ENCODE measurements at places on chromosomes 2 and 18.

DNA sequence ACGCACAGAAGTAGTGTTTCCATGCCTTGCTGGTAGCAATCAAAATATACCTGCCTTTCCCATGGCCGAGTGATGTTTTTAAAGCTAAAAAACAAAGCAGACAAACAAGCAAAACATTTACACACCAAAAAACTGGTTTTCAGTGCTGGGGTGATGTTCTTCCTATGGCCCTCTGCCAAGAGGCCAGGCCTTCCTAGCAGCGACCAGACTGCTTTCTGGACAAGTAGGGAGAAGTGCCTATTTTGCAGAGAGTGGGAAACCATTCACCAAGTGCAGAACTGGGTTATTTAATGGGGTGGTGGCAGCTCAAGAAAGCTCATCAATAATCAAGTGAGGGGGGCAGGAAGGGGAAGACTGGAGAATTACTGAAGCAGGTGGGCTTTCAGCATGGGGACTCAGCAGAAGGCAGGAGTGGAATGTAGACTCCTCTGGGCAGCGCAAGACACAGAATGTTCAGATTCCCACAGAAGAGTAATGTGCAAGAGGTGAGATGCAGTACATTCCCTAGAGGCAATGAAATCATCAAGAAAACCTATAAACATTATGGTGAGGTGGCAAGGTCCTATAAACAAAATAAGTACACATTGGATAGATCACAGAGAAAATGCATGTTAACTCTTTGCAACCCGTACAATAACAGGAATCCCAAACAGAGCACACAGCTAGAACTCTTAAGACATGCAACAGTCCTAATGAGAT is 44.0 kb downstream of the CPO start:
- DNase-seq = no peak

- DNase-seq = peak; percentile 52
Observed at GRCh38 chr18:48186131-48186766, 222.9 kb downstream of the ZBTB7C start.

GRCh38 chr2:177537636-177538035 is 145.1 kb downstream of the AGPS start:
- DNase-seq = no peak

- no peak for DNase-seq
Observed at GRCh38 chr2:145329971-145330370, 810.1 kb upstream of the ZEB2 start.

DNA sequence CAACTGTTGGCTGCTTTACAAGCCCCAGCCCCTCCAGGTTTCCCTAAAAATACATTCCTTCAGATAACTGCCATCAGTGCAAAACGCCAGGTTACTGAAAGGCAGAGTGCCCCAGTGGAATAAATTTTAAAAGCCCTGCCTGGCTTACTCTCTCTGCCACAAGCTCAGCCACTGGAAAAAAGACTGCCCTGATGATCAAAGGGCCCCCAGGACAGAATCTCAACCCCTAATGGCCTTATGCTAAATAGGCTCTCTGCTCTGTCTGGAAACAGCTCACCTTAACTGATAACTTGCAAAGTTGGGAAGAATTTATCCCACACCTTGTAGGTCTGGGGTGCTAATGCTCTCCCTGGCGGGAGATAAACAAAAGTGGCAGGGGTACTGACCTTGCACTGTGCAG is 33.9 kb downstream of the CFAP53 start:
- DNase-seq = no peak

DNA sequence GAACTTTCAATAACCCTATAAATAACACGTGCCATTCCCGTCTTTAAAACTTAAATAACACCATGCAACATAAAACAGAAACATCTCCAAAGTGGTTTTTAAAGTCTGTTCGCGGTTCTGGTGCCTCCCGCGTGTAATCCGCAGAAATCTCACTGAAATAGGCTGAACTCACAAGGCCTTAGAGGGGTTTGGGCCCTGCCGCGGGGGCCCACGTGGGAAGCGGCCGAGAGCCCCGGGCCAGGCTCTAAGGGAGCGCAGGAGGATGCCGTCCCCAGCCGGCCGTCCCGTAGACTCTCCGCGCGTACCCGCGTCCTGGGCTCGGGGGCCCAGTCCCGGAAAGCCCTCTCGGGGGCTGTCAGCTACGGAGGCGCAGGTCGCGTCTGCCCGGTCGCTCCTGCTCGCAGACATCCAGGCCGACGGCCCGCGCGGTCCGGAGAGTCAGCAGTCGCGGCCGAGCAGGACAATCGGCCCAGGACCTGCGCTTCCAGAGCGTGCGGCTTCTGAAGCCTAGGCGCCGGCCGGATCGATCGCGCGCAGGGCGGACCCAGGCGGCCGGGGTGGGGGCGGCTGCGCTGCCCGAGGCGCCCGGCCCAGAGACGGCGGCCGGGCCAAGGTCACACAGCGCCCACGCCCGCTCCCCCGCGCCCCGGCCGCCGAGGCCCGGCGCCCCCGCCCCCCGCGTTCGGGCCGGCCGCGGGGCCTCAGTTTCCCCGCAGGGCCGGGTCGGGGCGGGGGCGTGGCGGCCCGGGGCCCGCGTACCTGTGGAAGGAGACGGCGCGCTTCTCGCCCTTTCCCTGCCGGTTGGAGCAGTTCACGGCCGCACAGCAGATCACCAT is 558 bp downstream of the THAP4 start:
- no peak for DNase-seq

- DNase-seq = no peak
Observed at GRCh38 chr2:143499061-143499460, 369.8 kb downstream of the ARHGAP15 start.

GRCh38 chr2:56464613-56465012 is 280.8 kb downstream of the CCDC85A start:
- DNase-seq = no peak

GRCh38 chr2:1283871-1284270 is 129.4 kb upstream of the TPO start:
- no peak for DNase-seq

DNA sequence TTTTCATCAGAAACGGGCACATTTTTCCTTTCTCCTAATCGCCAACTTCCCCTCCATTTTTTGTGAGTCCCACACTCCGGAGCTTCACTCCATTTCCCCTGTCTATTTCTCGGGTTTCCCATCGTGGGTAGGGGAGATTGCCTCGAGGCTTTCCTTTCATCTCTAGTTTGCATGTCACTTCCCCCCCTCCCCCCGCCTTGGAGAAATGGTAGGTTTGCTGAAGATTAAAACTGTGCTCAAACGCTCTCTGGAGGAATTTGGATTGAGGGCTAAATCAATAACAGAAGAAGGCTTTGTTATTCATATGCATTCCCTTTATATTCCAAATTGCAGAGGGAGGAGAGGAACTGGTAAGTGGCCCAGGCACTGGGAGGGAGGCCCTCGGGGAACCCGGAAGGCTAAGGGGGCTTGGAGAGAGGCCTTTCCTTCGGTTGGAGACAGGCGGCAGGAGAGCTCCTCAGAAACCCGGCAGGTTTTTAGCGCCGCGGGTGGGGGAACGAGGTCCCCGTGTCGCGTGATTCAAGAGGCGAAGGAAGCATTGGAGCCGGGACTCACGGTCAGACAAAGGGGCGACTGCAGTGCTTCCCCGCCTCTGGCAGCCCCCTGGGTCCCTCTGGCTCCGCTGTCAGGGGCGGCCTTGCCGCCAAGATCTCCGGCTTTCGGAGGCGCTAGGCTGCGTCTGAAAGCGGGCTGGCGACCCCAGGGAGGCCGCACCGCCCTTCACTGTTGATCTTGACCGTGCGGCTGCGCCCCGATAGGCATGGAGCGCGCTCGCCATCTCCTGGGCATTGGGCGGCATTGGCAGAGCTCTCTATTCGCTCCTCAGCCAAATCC is 2.4 kb upstream of the HOXD12 start:
- peak; percentile 62 for DNase-seq

DNA sequence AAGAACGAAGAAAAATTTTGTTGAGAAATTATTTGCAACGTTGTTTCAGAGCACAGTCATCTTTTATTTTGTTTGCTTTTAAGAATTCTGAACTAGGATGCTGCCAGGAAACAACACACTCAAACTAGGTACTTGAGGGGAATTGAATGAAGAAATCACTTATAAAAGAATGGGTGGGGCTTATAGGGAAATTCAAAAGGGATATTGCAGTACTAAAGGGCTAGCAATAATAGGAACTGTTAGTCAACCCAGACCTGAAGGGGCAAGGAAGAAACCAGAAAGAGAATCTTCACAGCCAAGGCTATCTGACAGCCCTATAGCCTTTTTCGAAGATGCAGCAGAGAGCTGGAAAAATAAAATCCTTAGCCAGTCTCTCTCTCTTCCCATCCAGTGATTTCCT is 179.3 kb downstream of the RPRM start:
- DNase-seq = no peak

GRCh38 chr2:34069604-34070003 is 470.5 kb upstream of the FAM98A start:
- DNase-seq = no peak

DNA sequence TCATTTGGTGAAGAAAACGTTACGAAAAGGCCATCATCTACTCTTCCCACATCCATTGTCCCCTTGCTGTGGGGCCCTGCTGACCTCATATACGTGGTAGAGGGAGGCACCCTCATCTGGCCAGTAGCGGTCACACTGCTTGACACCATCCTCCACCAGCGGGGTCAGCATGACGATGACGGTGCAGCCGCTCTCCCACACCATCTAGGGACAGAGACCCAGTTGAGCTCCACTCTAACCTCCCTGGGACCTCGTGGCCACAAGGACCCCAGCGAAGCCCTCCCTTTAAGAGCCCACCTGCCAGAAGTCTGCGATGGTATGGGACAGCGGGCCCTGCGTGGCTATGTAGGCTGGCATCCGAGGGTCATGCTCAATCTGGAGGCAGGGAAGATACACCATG is 13.1 kb downstream of the PTPRN start:
- no peak for DNase-seq

DNA sequence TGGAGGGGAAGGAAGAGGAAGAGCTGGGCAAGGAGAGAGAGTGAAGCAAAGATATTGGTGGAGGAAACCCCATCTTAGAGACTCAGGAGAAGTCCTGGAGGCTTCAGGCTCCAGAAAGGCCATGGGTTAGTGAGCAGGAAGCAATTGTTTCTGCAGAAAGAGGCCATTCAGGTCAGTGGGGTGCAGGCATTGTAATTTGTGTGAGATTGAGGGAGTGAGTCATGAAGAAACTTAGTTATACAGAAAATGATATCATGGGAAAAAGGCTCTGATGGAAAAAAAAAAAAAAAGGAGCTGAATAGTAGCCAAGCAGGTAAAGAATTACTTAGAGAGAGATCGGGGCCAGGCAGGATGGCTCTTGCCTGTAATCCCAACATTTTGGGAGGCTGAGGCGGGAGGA is 4.0 kb downstream of the EMILIN2 start:
- no peak for DNase-seq

GRCh38 chr2:26898480-26899078 is 50.6 kb downstream of the DPYSL5 start:
- no peak for DNase-seq

GRCh38 chr2:224433442-224433841 is 31.5 kb upstream of the FAM124B start:
- no peak for DNase-seq

DNA sequence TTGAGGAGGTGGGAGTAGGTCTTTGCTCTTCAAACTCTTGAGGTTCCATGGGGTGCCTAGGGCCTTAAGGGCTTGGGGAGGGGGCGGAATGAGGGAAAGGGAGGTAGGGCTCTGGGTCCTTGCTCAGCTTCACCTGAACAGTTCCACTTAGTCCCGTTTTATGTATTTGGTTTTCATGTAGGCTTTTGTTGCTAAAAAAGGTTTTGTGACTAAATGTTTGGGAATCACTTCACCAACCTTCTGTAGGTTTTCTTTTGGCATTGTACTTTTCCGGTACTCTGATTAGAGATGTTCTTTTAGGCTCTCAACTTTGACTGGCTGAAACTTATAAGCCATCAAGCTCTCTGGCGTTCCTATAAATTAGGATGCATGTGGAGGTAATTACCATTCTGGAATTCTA is 108.1 kb downstream of the MYCN start:
- DNase-seq = no peak

- no peak for DNase-seq
Observed at GRCh38 chr2:95328358-95329125, 31.4 kb downstream of the KCNIP3 start.

DNA sequence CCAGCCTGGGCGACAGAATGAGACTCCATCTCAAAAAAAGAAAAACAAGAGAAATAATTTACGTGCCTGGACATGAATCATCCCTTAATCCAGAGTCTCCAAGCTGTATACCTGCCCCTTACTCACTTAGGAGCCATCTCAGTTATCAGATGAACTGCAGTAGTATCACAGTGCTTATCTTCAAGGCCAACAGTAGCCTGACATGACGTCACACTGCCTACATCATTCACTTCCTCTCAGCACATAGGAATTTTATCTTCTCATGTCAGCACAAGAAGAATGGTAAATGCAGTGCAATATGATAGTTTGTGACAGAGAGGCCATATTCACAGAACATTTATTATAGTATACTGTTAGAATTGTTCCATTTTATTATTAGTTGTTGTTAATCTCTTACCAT is 216.6 kb downstream of the SS18 start:
- DNase-seq = no peak

DNA sequence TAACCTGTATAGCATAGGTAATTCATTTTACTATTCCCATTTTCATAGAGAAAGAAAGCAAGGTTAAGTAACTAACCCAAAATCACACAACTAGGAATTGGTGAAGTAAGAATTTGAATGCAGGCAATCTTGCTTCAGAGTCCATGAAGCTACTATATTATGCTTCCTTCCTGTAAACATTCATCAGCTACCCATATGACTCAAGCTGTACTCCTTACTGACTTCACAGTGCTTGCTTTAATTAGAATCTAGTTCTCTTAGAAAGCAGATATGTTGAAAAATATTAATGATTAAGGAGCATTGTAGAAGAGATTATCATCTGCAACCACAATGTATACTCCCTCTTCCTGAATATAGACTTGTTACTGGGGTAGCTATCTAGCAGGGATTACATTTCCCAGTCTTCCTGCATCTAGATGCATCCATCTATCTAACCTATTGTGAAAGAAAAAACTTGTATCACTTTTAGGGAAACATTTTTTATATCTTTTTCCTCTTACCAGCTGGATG is 961.6 kb upstream of the CHAC2 start:
- no peak for DNase-seq

DNA sequence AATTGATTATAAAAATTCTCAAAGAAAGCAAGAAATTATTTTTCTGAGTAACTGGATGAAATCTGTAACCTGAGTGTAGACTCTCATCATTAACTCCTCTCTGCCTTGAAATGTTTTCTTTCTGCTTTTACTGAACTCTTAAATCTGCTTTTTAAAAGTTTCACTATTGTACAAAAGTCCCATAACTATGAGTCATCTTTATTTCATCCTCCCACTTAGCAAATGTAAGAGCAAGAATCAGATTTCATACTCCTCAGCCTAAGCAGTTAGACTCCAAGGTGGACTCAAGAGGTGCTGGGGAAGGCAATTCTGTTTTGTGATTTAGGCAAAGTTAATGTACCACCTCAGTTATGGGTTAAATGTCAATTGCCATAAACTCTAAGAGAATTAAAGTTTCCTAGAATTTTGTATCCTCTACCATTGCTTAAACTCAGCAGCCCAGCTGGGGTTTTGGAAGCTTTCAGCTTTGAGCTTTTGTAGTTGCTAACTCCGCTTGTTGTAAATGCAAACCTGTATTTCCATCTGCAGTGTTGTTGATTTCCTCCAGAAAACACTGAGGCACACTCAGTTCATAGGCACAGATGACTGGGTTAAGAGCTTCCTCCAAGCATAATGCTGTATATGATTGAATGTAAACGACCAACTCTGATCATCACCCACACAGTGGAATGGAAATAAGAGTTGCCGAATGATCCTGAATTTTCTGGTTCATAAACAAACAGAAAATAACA is 268.8 kb downstream of the ARHGAP15 start:
- DNase-seq = no peak

GRCh38 chr2:9493478-9493877 is 19.1 kb downstream of the IAH1 start:
- no peak for DNase-seq

- no peak for DNase-seq
Observed at GRCh38 chr2:215900203-215900611, 113.1 kb downstream of the MREG start.

Data from NCI-H1092 (cell line).